GM23338 (cell line): ENCODE measurements at places on chromosomes 3 and 15. TPM values are rescaled to one million over a fixed set of nuclear protein-coding genes. Genes with fewer than 3 reads are reported as not detected.

Gene GCNT3
- not detected in 2 replicates for total RNA-seq

Gene IGDCC3
- 26.3 and 30.7 TPM in 2 replicates for total RNA-seq

Gene GOLGA8S
- not detected in 2 replicates for total RNA-seq

Gene OR5K2
- total RNA-seq, result not detected in 2 replicates

Gene EFHB
- 0.35 and 1.0 TPM in 2 replicates for total RNA-seq

Gene HRG
- total RNA-seq, result not detected in 2 replicates

Gene GRK7
- not detected in 2 replicates for total RNA-seq

Gene GOLGA8H
- total RNA-seq, result 0.63 and 1.2 TPM in 2 replicates

Gene LNP1
- total RNA-seq, result 5.3 and 6.7 TPM in 2 replicates

Gene TM4SF18
- total RNA-seq, result 1.0 and 1.6 TPM in 2 replicates

Gene CMTM8
- 14.3 and 24.5 TPM in 2 replicates for total RNA-seq

Gene RAD51
- total RNA-seq, result 19.4 and 20.3 TPM in 2 replicates

Gene MESP1
- 0.21 TPM in 1 of 2 replicates, not detected in the other for total RNA-seq

Gene TBCCD1
- 16.7 and 22.6 TPM in 2 replicates for total RNA-seq

Gene ST6GAL1
- total RNA-seq, result 51.6 and 65.1 TPM in 2 replicates

Gene SLCO3A1
- 9.4 and 11.5 TPM in 2 replicates for total RNA-seq

Gene KNG1
- 0.49 TPM in 1 of 2 replicates, not detected in the other for total RNA-seq

Gene AAGAB
- total RNA-seq, result 42.8 and 53.3 TPM in 2 replicates

Gene CD86
- 0.97 TPM in 1 of 2 replicates, not detected in the other for total RNA-seq

Gene SNTN
- total RNA-seq, result not detected in 2 replicates

Gene WDR72
- total RNA-seq, result 1.9 and 2.1 TPM in 2 replicates

Gene CSTA
- not detected in 2 replicates for total RNA-seq

Gene SLC28A2
- total RNA-seq, result not detected in 2 replicates

Gene CCNB2
- total RNA-seq, result 108 and 120 TPM in 2 replicates

Gene CTXN2
- not detected in 2 replicates for total RNA-seq

Gene LSMEM2
- total RNA-seq, result 0.59 and 1.5 TPM in 2 replicates

Gene SATB1
- total RNA-seq, result 26.8 and 28.9 TPM in 2 replicates

Gene SPINK8
- total RNA-seq, result not detected in 2 replicates

Gene GATA2
- 0.12 and 0.83 TPM in 2 replicates for total RNA-seq
